Immature natural killer cell (primary cell): ENCODE measurements at places on chromosomes 11 and 22. TPM values are rescaled to one million over a fixed set of nuclear protein-coding genes. Genes with fewer than 3 reads are reported as not detected.

- peaks cover 5% of the 10 kb centered on the region for H3K36me3 ChIP-seq
- no peak overlapping the region for H3K27ac ChIP-seq
- peaks cover 72% of the 10 kb centered on the region for H3K4me1 ChIP-seq
- peaks cover 3% of the 10 kb centered on the region for H3K27me3 ChIP-seq
These were observed 59.5 kb downstream of the TNRC6B start for GRCh38 chr22:40237241-40237640.

DNA sequence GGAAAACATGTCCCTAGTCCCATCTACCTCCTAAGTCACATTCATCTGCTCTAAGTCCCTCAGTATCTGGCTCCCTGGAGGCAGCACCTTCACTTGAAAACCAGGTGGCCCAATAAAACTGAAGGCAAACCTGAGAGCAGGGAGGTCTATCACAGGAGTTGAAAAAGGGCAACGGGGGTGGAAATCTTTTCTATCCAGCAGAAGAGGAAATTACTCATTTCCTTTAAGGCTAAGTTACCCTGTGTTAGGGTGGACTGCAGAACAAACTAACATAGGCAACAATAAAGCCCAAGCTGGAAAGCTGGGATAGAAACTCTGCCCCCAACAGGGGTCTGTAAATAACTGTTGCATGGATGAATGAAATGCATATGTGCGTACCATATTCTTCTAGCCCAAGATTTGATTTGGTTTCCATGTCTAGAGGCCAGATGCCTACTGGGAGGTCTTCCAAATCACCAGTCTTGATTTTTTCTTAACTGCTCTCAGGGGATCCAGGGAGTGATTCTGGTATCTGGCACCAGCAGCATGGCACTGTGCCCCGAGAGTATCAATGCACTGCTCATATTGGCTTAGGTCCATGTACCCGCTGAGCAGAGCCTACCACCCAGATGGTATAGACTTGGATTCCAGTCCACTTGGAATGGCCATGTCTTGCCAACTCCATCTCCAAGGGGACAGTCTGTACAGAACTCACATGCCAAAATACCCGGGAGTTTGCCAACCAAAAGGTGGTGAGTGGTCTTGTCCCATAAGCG is 350.0 kb upstream of the NCAM1 start:
- no peaks in the 10 kb centered on the region for H3K4me1 ChIP-seq
- H3K27ac ChIP-seq, result no peak overlapping the region
- H3K36me3 ChIP-seq, result no peaks in the 10 kb centered on the region
- H3K27me3 ChIP-seq, result peaks cover 13% of the 10 kb centered on the region
- DNase-seq, result no peak
- no peak overlapping the region for H3K4me3 ChIP-seq

GRCh38 chr22:36455571-36456463 is 25.6 kb downstream of the TXN2 start:
- H3K27ac ChIP-seq, result peak overlapping the region; percentile 82
- peak overlapping the region; percentile 56 for H3K4me3 ChIP-seq
- DNase-seq, result no peak
- H3K36me3 ChIP-seq, result no peaks in the 10 kb centered on the region
- H3K27me3 ChIP-seq, result no peaks in the 10 kb centered on the region

GRCh38 chr11:2928605-2929530 is at the start of gene PHLDA2:
TSS of gene PHLDA2 (minus strand) at chr11:2929420. CDS start at chr11:2929364, 56 bp downstream.
- H3K36me3 ChIP-seq, result no peaks in the 10 kb centered on the region
- peak within 1 kb of the TSS; percentile 82 for H3K4me3 ChIP-seq
- DNase-seq, result peak; percentile 59
- peaks cover 24% of the 10 kb centered on the region for H3K27me3 ChIP-seq
- H3K4me1 ChIP-seq, result peaks cover 22% of the 10 kb centered on the region

OR4D5 gene
- not detected for polyA plus RNA-seq
